ENCODE measurements at places on chromosomes 5 and 9. TPM values are rescaled to one million over a fixed set of nuclear protein-coding genes. Genes with fewer than 3 reads are reported as not detected.

Gene TMC1
- polyA plus RNA-seq, result not detected

Gene POLR1E
- 27.0 TPM for polyA plus RNA-seq

Gene RAI14
- polyA plus RNA-seq, result 1.7 TPM

Gene PCDHAC1
- polyA plus RNA-seq, result not detected

Gene CDH10
- not detected for polyA plus RNA-seq

Gene OR1Q1
- not detected for polyA plus RNA-seq

Gene SREK1
- polyA plus RNA-seq, result 17.0 TPM

Gene DNAI1
- not detected for polyA plus RNA-seq

Gene RNF183
- 0.04 TPM for polyA plus RNA-seq

Gene ARSI
- polyA plus RNA-seq, result 0.68 TPM

Gene PCDHA1
- not detected for polyA plus RNA-seq

Measured in heart left ventricle (tissue), 16 donors.